Large intestine (tissue), 12 donors: ENCODE measurements at places on chromosomes 16 and 17.

DNA sequence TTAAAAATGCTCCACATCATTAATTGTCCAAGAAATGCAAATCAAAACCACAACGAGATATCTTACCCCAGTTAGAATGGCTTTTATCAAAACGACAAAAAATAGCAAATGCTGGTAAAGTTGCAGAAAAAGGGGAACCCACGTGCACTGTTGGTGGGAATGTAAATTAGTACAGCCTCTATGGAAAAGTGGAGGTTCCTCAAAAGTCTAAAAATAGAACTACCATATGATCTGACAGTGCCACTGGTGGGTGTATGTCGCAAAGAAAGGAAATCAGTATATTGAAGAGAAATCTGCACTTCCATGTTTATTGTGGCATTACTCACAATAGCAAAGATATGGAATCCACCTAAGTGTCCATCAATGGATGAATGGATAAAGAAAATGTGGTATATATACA lies 38.2 kb upstream of the ZFHX3 start:
- DNase-seq = no peak

GRCh38 chr16:49495596-49496355 lies 122.2 kb downstream of the C16orf78 start:
- no peak for DNase-seq

- no peak for DNase-seq
Measured at GRCh38 chr16:85735225-85735635, 15.7 kb downstream of the C16orf74 start.

DNA sequence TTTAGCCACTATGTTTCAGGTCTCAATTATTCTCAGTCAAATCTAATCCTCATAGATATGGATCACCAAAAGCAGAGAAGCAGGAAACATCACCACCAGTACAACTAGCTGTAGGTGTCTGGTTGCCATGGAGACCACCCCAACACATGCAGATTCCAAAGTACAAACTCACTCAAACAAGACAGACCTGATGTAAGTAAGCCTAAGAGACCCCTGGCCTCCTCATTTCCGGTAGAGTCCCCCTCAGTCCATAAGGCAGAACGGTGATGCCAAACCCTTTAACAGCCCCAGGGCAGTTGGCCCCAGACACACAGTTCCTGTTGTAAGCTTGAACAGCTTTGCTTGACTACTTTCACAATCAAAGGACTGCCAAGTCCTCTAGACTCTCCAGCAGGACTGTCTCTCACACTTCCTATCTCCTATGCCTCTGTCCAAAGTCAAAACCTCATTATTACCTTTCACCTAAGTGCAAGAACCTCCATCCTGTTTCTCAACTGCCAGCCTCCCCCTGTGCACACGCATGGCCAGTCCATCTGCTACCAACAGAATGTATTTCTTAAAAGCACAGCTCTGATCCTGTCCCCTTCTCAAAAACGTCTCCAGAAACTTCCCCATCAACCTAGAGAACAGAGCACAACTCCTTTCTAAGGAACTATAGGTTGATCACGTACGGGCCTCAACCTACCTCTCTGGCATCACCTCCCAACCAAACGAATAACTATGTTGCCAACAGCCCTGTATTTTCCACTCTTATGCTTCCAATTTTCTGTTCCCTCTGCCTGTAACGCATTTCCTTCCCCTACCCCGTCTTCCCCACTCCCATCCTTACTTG lies 23.9 kb downstream of the SLC39A11 start:
- peak; percentile 90 for DNase-seq

DNA sequence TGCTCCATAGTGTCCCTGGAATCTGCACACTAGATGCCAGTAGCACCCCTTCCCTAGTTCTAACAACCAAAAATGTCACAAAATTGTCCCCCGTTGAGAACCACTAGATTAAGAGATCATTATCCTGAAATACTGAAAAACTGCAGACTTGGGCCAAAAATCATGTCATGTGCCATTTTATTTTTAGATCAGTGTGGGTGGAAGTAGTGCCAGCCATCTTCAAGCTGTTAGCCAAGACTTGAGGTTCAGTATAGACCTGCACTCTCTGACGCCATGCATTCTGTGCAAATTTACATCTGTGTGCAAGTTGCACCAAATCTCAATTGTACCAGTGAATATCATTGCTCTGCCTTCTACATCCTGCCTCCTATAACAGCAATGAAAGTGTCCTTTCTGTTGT lies 31.5 kb upstream of the NOL11 start:
- no peak for DNase-seq

- DNase-seq = no peak
Measured at GRCh38 chr17:28151001-28151400, 108.5 kb downstream of the NLK start.

DNA sequence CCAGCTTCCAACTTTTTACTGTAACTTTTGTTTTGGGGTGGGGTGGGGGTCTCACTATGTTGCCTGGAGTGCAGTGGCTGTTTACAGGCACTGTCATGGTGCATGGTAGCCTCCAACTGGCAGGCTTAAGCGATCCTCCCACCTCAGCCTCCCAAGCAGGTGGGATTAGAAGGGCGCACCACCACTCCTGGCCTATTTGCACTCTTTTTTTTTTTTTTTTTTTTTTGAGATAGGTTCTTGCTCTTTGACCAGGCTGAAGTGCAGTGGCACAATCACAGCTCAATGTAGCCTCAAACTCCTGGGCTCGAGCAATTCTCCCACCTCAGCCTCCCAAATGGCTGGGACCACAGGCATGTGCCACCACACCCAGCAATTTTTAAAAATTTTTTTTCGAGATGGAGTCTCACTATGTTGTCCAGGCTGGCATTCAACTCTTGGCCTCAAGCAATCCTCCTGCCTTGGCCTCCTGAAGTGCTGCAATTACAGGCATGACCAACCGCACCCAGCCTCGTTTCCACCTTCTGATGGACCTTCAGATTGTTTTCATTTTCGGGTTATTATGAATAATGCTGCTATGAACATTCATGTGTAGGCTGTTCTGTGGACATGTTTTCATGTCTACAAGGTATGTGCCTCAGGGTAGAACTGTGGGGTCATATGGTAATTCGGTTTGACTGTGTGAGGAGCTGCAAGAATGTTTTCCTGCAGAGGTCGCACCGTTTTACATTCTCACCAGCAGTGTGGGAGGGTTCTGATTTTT lies 10.9 kb downstream of the TRAP1 start:
- no peak for DNase-seq

- DNase-seq = no peak
Measured at GRCh38 chr16:27618606-27619327, 68.8 kb downstream of the KATNIP start.

- DNase-seq = no peak
Measured at GRCh38 chr17:35341411-35341992, 31.9 kb downstream of the SLFN11 start.

- DNase-seq = peak; percentile 22
Measured at GRCh38 chr17:81961087-81961511, at the start of gene NOTUM. Gene NOTUM (minus strand): TSS chr17:81961187. CDS start chr17:81960909, 278 bp downstream.

GRCh38 chr17:36921095-36921851 lies 16.0 kb upstream of the LHX1 start:
- no peak for DNase-seq

- DNase-seq = no peak
Measured at GRCh38 chr16:17548825-17549224, 78.1 kb upstream of the XYLT1 start.

DNA sequence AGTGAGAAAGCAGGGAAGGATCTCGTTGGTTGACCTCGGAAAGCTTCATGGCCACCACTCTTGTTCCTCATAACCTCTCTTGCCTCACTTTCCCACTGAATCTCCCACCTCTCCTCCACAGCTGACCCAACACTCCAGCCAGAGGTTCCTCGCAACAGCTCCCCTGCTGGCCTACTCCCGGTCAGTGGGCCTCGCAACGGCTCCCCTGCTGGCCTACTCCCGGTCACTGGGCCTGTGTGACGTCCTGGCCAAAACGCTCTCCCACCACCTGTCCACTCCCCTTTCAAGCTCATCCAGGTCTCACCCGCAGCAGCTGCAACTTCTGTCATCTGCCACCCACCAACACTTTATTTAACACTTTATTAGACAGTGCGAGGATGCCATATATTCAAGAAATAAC lies 149.1 kb downstream of the VPS53 start:
- no peak for DNase-seq

DNA sequence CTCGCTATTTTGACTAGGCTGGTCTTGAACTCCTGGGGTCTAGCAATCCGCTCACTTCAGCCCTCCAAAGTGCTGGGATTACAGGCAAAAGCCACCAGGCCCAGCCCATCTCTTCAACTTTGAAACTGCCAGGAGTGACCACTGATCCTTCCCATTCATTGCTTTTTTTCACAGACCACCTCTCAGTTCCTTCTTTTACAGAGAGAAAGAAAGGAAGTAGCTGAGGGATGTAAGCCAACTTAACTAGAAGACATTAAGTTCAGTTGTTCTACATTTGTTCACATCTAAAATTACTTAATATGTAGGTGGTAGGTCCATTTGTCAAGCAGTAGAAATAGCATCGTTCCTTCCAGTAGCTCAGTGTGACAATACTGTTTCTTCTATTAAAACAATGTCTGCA lies 219.8 kb downstream of the STX8 start:
- DNase-seq = no peak

GRCh38 chr16:83541231-83541630 lies 266.5 kb upstream of the HSBP1 start:
- DNase-seq = no peak

DNA sequence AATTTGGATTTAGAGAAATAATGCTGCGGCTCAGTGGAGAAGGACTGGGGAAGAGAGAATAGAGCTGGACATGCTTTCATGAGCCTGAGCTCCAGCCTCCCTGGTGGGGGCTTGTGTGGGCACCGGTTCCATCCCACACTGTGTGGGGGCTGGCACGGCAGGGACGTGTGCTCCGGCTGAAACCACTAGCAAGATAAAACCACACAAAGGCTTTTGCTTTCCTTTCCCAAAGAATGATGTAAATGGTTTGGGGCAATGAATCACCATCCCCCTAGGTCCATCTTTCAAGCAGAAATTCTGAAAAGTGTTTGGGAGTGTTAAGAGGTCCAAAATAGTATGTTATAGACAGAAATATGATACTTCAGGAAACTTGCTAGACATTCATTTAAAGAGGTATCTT lies 77.0 kb downstream of the CDH11 start:
- DNase-seq = no peak

DNA sequence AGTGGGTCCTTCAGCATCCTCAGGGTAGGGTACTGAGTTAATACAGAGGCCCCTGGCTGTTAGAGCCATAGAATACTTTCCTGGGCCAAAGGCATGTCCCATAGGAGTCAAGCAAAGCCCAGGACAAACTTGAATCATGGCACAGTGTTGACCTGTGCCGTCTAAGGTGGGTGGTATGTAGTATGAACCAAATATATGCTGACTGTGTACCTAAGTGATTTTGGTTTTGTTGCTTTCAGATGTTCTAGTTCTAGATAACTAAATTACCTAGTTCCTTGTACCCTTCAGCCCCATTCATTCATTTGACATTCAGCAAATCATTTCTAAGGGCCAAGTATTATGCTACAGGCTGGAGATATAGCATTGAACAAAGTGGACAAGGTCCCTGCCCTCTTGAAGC lies 61.3 kb upstream of the GPRC5B start:
- no peak for DNase-seq

- no peak for DNase-seq
Measured at GRCh38 chr16:57172721-57173290, 13.0 kb downstream of the PSME3IP1 start.

- no peak for DNase-seq
Measured at GRCh38 chr16:65658787-65659220, 536.9 kb upstream of the CDH11 start.

- DNase-seq = no peak
Measured at GRCh38 chr17:57724729-57725125, 20.4 kb downstream of the CCDC182 start.

DNA sequence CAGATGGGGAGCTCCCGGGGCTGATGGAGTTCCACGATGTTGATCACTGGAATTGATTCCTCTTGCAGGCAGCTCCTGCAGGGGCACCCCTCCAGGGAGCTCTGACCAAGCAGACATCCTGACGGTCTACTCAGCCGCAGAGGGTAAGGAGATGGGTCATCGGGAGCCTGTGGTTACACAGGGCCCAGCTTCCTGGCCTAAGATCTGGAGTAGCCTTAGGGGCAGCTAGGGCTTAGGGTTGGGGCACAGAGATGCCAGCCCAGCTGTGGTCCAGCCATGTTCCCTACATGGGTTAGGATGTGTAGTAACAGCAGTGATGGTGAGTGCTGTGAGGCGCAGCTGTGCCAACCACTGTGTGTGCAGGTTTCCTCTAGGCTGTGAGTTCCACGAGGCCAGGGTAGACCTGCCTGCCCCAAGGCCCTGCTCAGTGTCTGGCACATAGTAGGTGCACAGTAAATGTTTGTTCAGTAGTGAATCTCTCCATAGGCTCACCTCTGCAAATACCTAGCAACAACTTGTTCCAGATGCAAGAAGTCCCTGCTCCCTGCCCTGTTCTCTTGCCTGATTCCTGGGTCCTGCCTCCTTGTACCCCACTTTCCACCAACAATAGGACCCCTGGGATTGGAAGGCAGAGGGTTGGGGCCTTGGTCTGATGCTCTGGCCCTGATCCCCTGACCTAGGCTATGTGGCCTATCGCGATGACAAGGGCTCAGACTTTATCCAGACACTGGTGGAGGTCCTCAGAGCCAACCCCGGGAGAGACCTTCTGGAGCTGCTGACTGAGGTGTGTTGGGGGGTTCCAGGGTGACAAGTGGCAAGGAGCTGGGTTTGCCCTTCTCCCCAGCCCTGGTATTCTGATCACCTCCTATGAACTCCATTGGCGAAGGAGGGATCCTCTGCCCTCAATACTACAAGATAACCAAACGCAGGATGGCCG lies 13.7 kb downstream of the ZNF213 start:
- no peak for DNase-seq

DNA sequence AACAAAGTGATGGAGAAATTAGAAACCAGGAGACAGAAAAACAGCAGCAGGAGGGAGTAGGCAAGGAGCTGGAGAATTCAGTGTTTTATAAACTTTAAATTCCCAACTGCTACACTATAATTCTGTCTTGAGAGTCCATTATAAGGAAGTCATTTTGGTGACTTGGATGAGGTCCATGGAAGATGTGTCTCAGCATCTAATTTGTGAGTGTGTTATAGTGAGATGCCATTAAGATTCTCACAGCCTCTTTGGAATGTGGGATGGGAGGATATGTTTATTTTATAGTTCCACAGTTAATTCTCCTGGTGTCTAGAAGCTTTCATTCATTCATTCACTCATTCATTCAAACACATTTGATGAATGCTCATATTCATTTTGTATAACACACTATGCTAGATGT lies 206.0 kb upstream of the MYOCD start:
- no peak for DNase-seq

DNA sequence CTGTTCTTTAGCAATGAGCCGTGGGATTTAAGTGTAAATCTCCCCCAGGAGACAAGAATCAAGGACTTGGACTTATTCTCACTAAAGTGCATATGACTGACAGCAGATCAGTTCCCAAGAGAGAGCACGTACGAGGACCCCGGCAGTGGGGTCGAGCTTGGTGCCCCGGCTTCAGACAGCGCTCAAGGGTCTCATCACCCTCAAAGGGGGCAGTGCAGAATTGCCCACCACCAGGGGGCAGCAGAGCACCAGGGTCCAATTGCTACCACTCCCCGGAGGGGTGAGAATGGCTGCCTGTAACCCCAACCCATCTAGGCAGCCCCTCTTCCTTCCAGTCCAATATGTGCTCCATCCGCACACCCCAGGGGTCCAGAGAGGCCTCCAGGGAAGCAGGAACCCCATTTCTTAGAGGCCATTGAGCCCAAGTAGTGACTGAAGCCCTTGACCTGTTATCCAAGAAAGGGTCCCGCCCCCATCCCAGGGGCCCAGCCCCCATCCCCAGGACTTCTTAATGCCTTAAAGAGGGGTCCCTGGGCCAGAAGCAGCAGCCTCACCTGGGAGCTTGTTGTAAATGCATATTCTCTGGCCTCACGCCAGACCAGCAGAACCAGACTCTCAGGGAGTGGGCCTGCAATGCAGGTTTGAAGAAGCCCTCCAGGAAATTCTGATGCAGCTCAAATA lies 86.1 kb downstream of the ZDHHC7 start:
- DNase-seq = peak; percentile 31

- DNase-seq = no peak
Measured at GRCh38 chr17:20800146-20800545, 220.6 kb downstream of the CDRT15L2 start.
